ACHN (cell line): ENCODE measurements at places on chromosomes 1 and 21.
A peak's percentile ranks its signal among the peaks of the same experiment; 100 is the strongest.

DNA sequence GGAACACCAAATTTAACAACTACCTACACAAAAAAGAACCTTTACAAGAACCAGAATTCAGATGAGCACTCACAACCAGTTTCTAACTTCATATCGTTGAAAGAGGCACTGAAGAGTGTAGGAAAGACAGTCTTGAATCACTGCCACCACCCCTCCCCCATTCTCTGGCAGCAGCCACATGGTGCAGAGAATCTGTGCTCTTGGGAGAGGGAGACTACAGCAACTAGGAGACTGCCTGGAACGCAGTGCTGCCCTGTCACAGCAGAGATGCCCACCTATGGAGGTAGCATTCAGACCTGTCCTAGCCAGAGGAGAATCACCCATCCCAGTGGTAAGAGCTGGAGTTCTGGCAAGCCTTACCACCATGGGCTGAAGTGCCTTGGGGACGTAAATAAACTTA, 7.3 kb downstream of the CCN1 start:
- DNase-seq: no peak

GRCh38 chr1:52727114-52727586, 897 bp downstream of the ZYG11B start:
- no peak for DNase-seq

GRCh38 chr1:196002906-196003305, 605.3 kb downstream of the KCNT2 start:
- DNase-seq: peak; percentile 2

GRCh38 chr21:33915368-33916199, at the start of gene ATP5PO:
Gene ATP5PO (minus strand): TSS chr21:33915804. CDS start chr21:33915763, 41 bp downstream.
- peak; percentile 96 for DNase-seq

GRCh38 chr1:169460191-169460833, 25.4 kb downstream of the SLC19A2 start:
- DNase-seq: no peak

GRCh38 chr1:29208442-29208841, 22.3 kb downstream of the MECR start:
- DNase-seq: no peak

GRCh38 chr1:38194472-38194871, 147.9 kb upstream of the POU3F1 start:
- DNase-seq: no peak

DNA sequence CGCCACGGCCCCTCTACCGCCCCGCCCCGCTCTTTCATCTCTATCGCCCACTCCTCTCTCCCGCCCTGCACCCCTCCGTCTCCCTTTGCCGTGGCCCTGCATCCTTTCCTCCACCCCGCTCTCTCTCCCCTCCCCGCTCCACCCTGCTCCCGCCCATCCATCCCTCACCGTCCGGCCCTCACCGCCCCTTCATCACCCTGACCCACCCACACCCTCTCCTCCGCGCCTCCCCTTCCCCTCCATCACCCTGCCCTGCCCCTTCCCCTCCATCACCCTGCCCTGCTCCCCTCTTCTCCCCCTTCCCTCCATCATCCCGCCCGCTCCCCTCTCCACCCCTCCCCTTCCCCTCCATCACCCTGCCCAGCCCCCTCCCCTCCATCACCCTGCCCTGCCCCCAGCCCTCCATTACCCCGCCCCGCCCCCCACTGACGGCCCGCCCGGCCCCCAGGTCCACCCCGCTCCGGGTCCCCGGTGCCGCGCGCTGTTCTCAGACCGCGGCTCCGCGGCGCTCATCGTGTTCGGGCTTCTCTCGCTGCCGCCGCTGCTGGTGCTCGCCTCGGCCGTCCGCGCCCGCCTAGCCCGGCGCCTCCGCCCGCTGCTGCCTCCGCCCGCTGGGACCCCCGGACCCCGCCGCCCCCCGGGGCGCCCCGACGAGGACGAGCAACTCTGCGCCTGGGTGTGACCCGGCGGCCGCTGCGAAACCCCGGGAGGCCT, 6.2 kb upstream of the ANKRD65 start:
- DNase-seq: no peak

GRCh38 chr1:43853161-43853921, 80.3 kb upstream of the ARTN start:
- peak; percentile 11 for DNase-seq

DNA sequence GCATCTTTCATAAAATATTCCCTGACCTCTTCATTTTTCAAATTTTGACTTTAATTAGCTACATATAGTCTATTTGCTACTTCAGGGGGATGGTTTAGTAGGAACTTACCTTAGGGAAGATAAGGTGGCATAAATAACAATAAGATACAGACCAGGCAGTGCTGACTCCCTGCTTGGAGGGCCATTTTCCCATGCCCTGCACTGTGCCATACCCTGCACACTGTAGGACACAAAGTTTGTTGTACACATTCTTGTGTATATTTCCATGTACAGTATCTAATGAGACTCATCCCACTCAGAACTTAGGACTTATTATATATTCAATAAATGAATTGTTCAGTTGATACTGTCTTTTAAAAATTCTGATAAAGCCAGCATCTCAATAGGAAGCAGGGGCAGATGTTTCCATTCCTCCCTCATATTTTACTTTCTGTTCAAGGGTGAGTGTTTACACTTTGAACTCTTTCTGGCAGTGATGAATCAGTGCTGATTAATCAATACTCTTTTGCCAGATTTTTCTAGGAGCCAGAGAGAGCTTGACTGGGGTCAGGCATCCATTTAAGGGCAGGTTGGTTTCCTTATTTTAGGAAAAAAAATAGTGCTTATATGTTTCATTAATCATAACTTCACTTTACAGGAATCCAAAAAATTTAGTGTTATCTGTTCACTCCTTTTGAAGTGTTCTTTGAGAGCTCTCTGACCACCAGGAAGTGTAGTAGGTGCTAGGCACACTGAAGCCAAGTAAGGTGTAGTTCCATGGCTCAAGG, 30.6 kb downstream of the MPZL1 start:
- no peak for DNase-seq

DNA sequence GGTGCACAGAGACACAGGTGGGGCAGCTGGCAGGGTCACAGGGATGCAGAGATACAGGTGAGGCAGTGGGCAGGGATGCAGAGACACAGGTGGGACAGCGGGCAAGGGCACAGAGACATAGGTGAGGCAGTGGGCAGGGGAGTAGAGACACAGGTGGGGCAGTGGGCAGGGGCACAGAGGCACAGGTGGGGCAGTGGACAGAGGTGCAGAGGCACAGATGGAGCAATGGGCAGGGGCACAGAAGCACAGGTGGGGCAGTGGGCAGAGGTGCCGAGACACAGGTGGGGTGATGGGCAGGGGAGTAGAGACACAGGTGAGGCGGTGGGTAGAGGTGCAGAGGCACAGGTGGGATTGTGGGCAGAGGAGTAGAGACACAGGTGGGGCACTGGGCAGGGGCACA, 117.3 kb upstream of the KLHDC7A start:
- DNase-seq: no peak

DNA sequence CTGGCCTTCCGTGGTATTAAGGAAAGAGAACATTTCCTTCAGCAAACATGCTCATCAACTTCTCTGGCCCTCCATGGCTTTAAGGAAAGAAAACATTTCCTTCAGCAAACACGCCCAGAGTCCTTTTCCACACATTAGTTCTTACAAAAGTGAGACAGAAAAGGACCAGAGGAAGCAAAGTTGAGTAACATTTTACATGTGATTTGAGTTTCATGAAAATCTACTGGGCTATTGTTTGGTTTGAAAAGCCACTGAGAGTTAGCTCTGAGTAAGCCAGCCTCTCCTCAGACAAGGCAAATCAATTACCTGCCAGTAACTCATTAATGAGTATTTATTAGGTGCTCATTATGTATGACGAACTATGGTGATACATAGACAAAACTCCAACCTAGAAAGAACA, 78.0 kb downstream of the NID1 start:
- no peak for DNase-seq

DNA sequence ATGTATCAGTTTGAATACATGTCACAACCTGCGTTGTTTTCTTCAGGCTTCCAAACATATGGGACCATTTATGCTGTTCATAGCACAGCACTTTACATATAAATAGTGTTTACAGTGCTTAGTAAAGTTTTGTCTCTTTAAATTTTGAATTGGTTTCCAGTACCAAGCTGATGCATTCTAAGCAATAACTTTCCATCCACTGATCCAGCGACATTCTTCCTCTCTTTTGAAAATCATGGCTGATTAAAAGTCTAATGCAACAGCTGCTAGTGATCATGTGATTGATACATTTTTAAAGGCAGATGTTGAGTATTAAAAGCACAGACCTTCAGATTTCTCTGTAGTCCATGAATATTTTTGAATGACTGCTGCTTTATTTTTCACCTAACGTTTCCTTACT, 154.9 kb downstream of the PTPRC start:
- DNase-seq: no peak

GRCh38 chr1:246142320-246142893, 364.7 kb downstream of the SMYD3 start:
- DNase-seq: peak; percentile 97

GRCh38 chr1:164804366-164804765, 245.4 kb downstream of the PBX1 start:
- DNase-seq: no peak

GRCh38 chr1:166865926-166866325, 10.1 kb downstream of the TADA1 start:
- no peak for DNase-seq

DNA sequence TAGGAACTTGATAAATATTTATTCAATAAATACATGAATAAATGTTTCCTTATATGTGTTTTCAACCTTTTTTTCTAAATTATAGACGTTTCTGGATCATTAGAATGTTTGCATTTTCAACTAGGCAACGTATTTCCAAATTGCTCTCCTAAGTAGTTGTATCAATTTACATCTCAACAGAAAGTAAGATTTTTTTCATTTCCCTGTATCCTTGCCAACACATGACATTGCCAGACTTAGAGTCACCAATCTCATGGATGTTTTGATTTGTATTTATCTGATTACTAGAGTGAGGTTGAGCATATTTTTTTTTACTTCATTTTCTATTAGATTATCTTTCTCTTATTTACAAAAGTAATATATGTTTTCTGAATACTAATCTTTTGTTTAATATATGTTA, 22.2 kb upstream of the SMG7 start:
- no peak for DNase-seq

GRCh38 chr21:33127154-33127867, 57.4 kb downstream of the OLIG1 start:
- peak; percentile 70 for DNase-seq

DNA sequence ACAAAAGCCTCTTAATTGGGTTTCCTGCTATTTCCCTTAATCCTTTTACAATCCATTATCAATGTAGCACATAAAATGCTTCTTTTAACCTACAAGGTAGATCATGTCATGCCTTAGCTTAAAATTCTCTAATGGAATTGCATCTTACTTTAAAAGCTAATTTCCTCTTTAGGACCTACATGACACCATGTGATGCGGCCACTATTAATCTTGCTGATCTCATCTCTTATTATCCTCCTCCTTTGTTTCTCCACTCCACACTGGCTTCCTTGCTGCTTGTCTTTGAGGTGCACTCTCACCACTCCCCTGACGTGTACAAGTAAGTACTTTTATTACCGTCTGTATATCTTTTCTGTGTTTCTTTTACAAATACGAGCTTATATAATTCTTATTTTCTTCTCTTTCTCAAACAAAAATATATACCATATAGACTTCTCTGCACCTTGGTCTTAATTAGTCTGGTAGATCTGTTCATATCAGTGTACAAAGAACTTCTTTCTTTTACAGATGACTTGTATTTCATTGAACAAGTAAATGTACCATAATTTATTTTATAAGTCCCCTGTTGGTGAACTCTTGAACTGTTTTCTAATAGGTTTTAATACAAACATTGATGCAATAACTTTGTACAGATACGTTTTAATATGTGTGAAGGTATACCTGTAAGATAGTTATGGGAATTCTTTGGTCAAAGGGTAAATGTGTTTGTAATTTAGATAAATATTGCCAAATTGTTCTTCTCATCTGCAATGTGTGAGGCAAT, 28.2 kb downstream of the GPR88 start:
- DNase-seq: no peak

GRCh38 chr1:147292012-147292411, 49.5 kb downstream of the CHD1L start:
- peak; percentile 43 for DNase-seq

- no peak for DNase-seq
Measured at GRCh38 chr1:70767377-70767776, 280.2 kb downstream of the PTGER3 start.

GRCh38 chr1:215568299-215568692, 1.2 kb downstream of the KCTD3 start:
- peak; percentile 45 for DNase-seq

GRCh38 chr1:208343226-208343625, 99.0 kb upstream of the PLXNA2 start:
- no peak for DNase-seq

DNA sequence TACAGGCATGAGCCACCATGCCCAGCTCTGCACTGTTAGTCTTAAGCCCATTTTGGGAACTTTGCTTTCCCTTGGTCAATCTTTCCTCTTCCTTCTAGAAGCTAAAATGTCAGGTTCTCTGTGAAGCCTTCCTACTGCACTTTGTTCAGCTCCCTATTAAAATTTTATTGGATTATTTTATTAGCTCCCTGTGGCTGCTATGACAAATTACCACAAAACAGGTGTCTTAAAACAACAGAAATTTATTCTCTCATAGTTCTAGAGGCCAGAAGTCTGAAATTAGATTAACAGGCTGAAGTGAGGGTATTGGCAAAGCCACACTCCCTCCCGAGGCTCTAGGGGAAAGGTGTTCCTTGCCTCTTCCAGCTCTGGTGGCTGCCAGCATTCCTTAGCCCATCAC, 4.2 kb upstream of the SMYD2 start:
- DNase-seq: no peak

GRCh38 chr1:116559304-116559761, 11.5 kb downstream of the CD58 start:
- DNase-seq: no peak

- DNase-seq: peak; percentile 90
Measured at GRCh38 chr1:205543351-205544301, 39.2 kb downstream of the CDK18 start.

DNA sequence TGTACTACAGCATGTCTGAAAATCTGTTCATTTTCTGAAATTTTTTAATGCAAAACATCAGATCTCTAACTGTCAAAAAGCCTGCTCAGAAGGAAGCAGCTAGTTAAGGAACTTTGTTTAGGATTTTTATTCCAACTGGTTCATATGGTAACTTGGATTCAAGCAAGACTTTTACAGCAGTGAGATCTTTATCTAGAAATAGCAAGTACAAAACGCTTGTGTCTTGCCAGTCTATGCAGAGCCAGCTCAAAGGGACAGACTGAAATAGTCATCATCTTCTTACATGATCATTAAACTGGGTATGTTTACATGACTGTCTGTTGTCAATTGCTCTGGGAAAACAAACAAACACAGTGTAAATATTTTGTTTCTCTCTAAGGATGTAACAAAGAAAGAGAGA, 37.6 kb downstream of the DDAH1 start:
- DNase-seq: no peak

GRCh38 chr1:16014509-16015482, 3.0 kb downstream of the HSPB7 start:
- DNase-seq: no peak
